GM03348 (cell line): ENCODE measurements at places on chromosomes 6 and 20.

DNA sequence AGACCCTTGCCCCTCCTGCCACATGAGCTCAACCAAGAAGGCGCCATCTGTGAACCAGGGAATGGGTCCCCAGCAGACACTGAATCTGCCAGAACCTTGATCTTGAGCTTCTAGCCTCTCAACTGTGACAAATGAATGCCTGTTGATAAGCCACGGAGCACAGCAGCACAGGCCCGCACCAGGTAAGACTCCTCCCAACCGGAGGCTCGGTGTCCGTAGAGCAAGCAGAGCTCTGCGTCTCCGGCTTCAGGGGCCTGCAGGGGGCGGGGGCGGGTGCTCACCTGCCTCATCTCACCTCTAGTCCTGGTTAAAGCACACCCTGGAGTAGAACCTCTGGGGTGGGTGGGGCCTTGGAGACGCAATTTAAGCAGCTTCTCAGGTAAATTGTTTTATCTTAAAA lies 122.7 kb downstream of the SMOC2 start:
- no peak for DNase-seq

DNA sequence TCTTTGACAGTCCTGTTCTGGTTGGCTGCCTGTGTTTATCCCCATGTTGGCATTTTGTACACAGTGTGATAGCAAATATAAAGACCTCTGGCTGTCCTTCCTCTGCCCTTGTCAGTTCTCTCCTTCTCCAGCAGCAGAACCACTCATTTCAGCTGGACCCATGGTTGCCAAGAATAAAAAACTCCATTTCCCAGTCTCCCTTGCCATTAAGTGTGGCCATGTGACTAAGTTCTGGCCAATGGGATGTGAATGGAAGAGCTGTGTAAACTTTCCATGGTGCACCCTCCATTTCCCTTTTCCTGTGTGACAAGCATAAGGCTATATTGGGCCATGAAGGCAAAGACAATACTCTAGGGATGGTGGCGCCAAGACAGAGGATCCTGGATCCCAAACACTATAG lies 78.4 kb upstream of the TBC1D7 start:
- no peak for DNase-seq

DNA sequence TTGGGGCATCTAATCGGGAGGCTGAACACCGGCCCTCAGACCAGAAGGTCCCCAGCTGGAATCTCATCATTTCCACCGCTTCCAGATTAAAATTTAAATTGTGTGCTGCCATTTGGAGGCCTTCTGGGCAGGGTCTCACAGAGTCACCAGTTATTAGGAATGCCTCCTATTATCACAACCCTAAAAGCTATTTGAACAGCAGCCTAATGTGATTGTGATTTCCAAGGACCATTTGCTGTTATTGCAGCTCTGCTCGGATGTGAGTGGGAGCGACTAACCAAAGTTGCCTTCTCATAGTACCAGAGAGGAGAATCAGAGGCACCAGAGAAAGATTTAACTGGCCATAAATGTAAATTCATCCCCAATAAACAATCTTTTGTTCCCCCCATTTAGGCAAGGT lies 277.3 kb downstream of the RNF144B start:
- DNase-seq, result no peak

DNA sequence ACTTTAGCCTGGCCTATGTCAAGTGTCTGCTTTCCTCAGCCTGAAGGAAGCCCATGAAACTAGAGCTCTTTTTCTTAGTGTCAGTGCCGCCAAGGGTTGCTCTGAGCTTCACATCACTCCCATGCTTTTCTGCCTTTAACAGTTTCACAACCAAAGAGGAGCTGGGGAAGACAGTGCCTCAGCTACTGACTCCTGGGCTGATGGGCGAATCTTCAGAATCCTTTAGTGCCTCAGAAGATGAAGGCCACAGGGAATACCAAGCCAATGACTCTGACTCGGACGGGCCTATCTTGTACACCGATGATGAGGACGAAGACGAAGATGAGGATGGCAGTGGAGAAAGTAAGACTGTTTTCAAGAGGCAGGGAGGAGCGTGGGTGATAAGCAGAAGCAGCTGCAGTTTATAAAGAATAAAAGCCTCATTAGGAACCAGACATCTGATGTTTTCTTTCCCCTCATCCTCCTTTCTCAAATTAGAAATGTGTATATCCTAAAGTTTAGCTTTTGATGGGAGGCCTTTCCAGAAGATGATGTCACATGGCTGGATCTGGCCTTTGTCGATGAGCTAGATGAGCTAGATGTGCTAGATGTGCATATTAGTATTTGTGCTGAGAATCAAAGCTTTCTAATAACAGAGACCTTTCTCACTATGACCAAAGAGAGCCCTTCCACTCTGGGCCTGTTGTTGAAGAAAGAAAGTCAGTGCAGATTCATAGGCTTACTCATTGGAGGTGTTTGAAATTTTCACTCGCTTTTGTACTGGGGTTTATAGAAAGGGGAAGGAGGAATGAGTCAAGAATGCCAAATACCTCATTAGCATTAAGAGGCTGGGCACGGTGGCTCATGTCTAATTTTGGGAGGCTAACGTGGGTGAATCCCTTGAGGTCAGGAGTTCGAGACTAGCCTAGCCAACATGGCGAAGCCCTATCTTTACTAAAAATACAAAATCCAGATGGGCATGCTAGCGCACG lies 70.7 kb upstream of the LTV1 start:
- peak; percentile 37 for DNase-seq

- DNase-seq, result peak; percentile 7
These were observed 29.0 kb upstream of the ELOVL5 start for GRCh38 chr6:53377793-53378192.
